ENCODE measurements at places on chromosomes 1 and 21.

DNA sequence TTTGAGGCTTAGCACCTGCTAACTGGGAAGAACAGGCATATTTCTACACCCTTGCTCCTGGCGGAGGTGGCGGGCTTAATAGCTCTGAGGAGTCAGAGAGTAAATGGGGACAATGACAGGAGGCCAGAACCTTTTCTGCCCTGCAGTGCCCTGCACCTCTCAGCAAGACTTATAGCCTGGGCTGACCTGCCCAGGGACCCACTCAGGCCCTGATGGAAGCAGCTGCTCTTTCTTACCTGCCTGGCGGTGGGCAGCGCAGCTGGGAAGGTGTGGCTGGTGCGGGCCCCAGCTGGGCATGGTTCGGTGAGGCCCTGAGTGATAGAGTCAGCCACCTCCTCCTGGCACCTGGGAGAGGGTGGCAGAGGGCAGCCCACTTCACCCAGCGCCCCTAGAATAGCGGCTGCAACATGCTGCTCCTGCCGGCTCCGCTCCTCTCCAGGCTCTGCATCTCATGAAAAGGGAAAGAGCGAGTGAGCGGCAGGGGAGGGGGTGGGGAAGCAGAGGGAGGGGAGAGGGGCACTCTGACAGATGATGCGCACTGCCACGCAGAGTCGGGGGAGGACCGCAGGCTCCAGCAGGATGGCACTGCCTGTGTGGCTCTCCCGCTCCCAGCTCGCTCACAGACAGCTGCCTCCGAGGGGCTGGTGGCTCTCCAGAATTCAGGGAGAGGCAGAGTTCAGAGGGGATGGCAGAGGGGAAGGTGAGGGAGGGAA is at the start of gene RGS8:
RGS8 (minus strand) TSS at position 472 of the 713 bp plus-strand sequence. CDS start 14,938 bp downstream, outside the sequence.
- DNase-seq, result no peak

DNA sequence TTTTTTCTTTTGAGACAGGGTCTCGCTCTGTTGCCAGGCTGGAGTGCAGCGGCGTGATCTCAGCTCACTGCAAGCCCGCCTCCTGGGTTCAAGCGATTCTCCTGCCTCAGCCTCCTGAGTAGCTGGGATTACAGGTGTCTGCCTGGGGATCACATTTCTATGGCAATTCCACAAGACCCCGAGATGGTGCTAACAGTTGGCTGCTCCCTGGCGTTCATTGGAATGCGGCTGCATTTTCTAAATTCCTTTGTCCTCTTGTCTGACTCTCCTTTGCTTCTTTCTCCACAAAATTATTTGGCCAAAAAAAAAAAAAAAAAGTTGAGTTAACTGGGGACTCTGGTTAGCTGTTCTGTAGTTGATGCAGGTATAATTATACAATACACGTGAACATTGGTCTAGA is 176.4 kb downstream of the ETS2 start:
- DNase-seq, result no peak

GRCh38 chr1:234771642-234772344 is 161.8 kb upstream of the IRF2BP2 start:
- no peak for DNase-seq

GRCh38 chr1:26003756-26004155 is 5.9 kb upstream of the PAFAH2 start:
- DNase-seq, result no peak

DNA sequence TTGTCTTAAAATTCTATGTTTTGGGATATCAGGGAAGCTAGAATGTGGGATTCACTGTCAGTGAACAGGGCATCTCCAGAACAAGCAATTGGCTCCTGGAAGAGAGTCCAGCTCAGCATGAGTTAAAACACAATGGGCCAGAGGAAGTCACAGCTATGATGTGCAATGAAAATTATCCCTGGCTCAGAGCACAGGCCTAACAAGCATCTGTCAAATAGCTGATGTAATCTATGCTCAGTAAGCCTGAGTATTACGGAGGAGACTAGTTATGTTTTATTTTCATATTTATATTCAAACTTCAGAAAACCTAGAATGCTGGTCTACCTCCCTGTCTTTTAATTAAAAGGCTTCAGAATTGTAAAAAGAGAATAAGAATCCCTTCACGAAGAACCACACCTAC is 41.6 kb downstream of the PARP1 start:
- DNase-seq, result no peak

- no peak for DNase-seq
Observed at GRCh38 chr1:87842156-87842555, 513.5 kb downstream of the LMO4 start.

DNA sequence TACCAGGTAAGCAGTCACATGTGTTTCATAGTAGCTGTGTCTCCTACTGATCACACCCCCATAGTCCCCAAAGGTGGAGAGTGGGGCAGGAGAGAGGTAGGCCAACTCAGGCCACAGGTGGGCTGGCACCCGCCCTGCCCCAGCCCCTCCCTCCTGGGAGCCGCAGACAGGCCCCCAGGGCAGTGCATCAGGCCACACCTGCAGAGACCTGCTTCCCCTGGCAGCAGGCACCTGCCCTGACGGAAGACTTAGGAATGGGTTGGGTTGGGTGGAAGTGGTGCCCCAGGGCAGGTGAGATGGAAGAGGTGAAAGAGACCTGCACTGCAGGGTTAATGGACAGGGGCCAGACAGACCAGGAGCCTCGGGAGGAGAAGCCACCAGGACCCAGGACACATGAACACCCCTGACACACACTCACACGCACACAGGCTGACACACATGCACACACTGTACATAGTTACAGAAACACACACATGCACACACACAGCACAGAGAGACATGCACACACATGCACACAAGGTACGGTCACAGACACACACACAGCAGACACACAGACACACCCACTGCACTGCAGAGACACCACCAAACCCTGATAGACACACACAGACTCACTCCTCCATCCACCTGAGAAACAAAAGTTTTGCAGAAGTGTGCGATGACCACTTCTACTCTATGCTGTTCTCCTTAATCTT is 1.7 kb upstream of the COL18A1 start:
- no peak for DNase-seq

DNA sequence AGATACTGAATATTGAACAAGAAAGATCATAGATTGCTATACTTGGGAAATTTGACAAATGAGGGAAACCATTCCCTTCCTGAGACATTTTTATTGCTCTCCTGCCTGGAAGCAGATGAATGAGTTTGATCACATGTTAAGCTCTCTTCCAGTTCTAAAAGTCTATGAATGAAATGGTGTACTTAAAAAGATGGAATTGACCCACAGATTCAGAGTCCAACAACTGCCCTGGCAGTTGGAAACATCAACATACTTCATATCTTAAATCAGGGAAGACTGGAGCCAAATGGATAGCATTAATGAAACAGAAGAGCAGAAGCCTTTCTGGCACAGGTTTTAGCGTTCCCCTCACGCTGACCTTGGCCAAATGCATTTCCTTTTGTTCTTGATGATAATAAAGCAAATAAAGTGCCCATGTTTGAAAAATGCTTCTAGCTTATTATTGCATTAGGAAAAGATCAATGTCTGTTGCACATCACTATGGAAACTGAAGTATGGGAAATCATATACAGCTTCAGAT is 142.6 kb downstream of the ESRRG start:
- DNase-seq, result no peak

- DNase-seq, result no peak
Observed at GRCh38 chr1:14929547-14930246, 223.8 kb upstream of the TMEM51 start.

GRCh38 chr1:153922076-153922971 is 448 bp downstream of the GATAD2B start:
- DNase-seq, result no peak

DNA sequence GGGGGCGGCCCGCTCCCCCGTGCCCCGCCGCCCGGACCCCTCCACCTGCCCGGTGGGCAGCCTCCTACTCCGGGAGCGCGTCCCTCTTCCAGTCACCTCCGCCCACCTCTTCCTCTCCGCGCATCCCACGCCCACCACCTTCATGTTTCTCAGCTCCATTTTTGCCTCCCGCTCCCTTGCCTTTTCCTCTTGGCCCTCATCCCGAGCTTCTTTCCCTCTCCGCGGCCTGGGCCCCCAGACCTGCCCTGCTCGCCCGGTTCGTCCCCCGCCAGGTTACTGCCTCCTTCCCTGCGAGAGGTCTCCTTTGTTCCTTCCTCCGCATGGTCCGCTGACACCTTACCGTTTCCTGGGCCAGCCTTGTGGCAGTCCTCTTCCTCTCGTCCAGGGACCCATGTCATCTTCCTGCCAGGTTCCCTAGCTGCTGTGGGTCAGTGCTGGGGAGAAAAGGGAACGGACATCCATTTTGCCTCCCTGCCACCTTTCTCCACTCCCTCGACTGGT is 563 bp downstream of the QSOX1 start:
- no peak for DNase-seq

DNA sequence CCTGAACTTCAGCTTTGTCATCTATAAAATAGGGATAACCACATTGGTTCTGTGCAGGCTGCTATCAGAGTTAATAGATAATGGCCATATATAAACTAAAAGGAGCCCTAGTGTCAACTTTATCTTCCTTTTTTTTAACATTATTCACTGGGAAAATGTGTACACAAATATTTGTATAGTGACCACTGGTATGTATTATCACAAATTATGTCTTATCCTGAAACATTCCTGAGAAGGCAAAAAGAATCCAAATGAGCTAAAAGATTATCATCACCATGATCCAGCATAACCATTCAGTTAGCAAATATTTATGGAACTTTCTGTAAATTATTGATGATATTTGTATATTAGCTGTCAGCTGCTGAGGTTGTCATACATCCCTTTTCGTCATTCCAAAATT is 16.6 kb downstream of the ANGPTL3 start:
- no peak for DNase-seq

Measured in smooth muscle cell of the brain vasculature (primary cell).